Progenitor cell of endocrine pancreas (in vitro differentiated cells): ENCODE measurements at places on chromosomes 13 and 19. TPM values are rescaled to one million over a fixed set of nuclear protein-coding genes. Genes with fewer than 3 reads are reported as not detected.

GRCh38 chr19:32581705-32582179, 752 bp downstream of the PDCD5 start:
- peaks cover 17% of the 10 kb centered on the region for H3K27me3 ChIP-seq
- peak overlapping the region; percentile 89 for H3K4me3 ChIP-seq
- H3K36me3 ChIP-seq = peaks cover 12% of the 10 kb centered on the region
- H3K4me1 ChIP-seq = peaks cover 5% of the 10 kb centered on the region

- peaks cover 11% of the 10 kb centered on the region for H3K4me1 ChIP-seq
- H3K27ac ChIP-seq = no peak overlapping the region
- H3K36me3 ChIP-seq = no peaks in the 10 kb centered on the region
- no peaks in the 10 kb centered on the region for H3K27me3 ChIP-seq
These were observed 109.8 kb downstream of the EFNB2 start for GRCh38 chr13:106425661-106426060.

- no peak overlapping the region for H3K4me3 ChIP-seq
- peak overlapping the region; percentile 90 for H3K27ac ChIP-seq
- no peak for DNase-seq
- H3K27me3 ChIP-seq = no peaks in the 10 kb centered on the region
- H3K36me3 ChIP-seq = peaks cover 15% of the 10 kb centered on the region
These were observed 7.7 kb downstream of the PEAK3 start for GRCh38 chr19:2274185-2274711.

- no peaks in the 10 kb centered on the region for H3K27me3 ChIP-seq
- H3K4me3 ChIP-seq = no peak overlapping the region
- DNase-seq = no peak
- H3K27ac ChIP-seq = no peak overlapping the region
These were observed 88.4 kb downstream of the NALCN start for GRCh38 chr13:101327871-101328270.

- H3K27ac ChIP-seq = no peak overlapping the region
- no peak for DNase-seq
- no peaks in the 10 kb centered on the region for H3K4me1 ChIP-seq
- H3K4me3 ChIP-seq = no peak overlapping the region
These were observed 134.3 kb downstream of the KDM4B start for GRCh38 chr19:5103061-5103701.

GRCh38 chr19:4337906-4338440, 654 bp downstream of the STAP2 start:
- peaks cover 1% of the 10 kb centered on the region for H3K36me3 ChIP-seq
- DNase-seq = no peak
- H3K27ac ChIP-seq = peak overlapping the region; percentile 96
- peak overlapping the region; percentile 89 for H3K4me3 ChIP-seq
- peaks cover 16% of the 10 kb centered on the region for H3K4me1 ChIP-seq
- no peaks in the 10 kb centered on the region for H3K27me3 ChIP-seq

- no peak overlapping the region for H3K27ac ChIP-seq
- no peak for DNase-seq
- peaks cover 7% of the 10 kb centered on the region for H3K4me1 ChIP-seq
- no peak overlapping the region for H3K4me3 ChIP-seq
These were observed 15.8 kb upstream of the ELF1 start for GRCh38 chr13:41034881-41035280.

DNA sequence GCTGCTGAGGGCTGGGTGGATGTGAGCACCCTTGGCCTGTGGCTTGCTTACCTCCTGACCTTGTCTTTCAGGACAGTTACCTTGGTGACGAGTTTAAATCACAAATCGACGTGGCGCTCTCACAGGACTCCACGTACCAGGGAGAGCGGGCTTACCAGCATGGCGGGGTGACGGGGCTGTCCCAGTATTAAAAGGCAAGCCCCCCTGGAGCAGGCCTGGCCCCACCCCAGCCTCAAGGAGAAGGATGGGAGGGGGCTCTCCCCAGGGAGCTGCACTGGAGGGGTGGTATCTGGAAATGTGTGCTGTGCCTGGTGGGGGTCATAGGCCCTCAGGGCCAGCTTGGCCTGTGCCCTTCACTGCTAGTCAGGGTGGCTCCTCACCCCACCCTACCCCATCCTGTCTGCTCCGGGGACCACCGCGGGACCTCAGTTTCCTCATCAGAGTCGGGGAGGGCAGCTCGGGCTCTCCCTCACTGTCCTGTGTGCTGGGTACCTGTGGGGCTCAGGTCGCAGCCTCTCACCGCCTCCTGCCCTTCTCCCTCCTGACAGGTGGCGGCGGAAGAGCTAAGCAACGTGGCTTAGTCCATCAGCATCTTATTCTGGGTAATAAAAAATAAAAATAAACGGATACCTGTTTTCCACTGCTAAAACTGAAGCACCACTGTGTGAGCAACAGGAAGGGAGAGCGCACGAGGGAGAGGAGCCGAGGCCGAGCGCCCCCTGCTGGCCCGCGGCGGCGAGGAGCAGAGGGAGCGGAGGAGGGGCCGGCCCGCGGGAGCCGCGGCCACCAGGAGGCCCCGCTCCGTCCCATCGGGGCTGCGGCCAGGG, 29.8 kb downstream of the CERS1 start:
- no peaks in the 10 kb centered on the region for H3K27me3 ChIP-seq
- DNase-seq = peak; percentile 67
- H3K36me3 ChIP-seq = peaks cover 20% of the 10 kb centered on the region
- no peak overlapping the region for H3K4me3 ChIP-seq
- H3K27ac ChIP-seq = peak overlapping the region; percentile 90

- H3K36me3 ChIP-seq = no peaks in the 10 kb centered on the region
- no peak overlapping the region for H3K27ac ChIP-seq
- no peaks in the 10 kb centered on the region for H3K4me1 ChIP-seq
These were observed 172.4 kb downstream of the VWA8 start for GRCh38 chr13:41788552-41788951.

DNA sequence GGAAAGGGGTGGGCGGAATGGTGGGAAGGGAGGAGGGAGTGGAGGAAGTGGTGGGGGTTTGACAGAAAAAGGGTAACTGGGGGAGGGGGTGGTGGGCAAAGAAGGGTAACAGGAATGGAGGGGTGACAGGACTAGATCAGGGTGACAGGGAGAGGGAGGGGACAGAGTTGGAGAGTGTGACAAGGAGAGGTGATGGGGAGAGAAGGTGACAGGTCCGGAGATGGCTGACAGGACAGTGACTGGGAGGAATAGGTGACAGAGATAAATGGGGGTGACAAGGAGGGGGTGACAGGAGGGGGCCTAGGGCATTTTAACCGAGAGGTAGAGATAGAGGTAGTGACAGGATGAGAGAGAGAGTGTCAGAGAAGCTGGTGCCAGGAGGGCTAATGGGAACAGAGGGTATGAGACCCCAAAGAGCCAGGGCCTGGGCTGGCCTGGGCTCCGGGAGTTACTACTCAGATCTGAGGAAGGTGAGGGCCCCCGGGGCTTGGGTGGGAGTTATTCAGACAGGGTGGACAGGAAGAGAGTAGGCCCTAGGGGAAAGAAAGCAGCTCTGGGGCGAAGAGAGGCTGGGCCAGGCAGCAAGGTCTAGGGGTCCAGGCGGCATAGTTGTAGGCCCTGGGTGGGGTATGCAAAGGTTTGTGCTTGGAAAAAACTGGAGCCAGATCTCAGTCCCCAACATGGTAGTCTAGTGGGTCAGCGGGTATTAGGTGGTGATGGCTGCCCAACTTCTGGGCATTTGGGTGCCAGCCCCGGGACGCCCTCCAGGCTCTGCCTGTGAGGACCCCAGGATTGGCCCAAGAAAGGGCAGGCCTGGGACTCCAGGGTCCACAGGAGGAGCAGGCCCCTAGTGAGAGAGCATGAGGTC, 660 bp downstream of the CIC start:
- H3K4me1 ChIP-seq = peaks cover 22% of the 10 kb centered on the region
- peaks cover 7% of the 10 kb centered on the region for H3K36me3 ChIP-seq
- peak overlapping the region; percentile 91 for H3K27ac ChIP-seq
- no peak overlapping the region for H3K4me3 ChIP-seq
- H3K27me3 ChIP-seq = no peaks in the 10 kb centered on the region

- H3K27ac ChIP-seq = no peak overlapping the region
- H3K4me1 ChIP-seq = peaks cover 4% of the 10 kb centered on the region
- no peak overlapping the region for H3K4me3 ChIP-seq
- no peaks in the 10 kb centered on the region for H3K36me3 ChIP-seq
- peaks cover under 1% of the 10 kb centered on the region for H3K27me3 ChIP-seq
- no peak for DNase-seq
These were observed 10.9 kb downstream of the SLC46A3 start for GRCh38 chr13:28707629-28708427.

DNA sequence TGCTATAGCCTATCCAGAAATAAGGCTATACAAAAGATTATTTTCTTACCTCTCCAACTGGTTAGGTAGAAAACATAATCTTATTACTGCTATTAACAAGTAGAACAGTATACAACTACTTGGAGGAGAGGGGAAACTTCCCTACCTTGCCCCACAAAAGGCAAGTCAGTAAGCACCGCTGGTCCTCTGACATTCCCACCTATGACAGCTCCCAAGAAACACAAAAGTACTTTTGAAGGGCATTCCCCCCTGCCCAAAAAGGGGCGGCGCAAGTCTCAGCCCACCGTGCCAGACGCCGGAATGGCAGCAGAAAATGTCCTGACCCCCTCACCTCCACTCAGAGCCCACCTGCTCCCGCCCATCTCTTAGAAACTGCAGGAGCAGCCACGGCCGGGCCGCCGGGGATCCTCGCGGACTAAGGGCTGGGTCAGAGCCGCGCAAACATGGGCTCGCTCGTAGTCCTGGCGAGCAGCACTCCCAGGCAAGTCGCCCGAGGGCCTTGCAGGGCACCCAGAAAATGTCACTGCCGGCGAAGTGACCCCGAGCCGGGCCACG, 437 bp downstream of the SUCLA2 start:
- no peak for DNase-seq
- H3K36me3 ChIP-seq = peaks cover 4% of the 10 kb centered on the region
- H3K27ac ChIP-seq = peak overlapping the region; percentile 96
- H3K4me3 ChIP-seq = peak overlapping the region; percentile 96

- no peaks in the 10 kb centered on the region for H3K27me3 ChIP-seq
- peak overlapping the region; percentile 84 for H3K27ac ChIP-seq
- H3K4me3 ChIP-seq = peak overlapping the region; percentile 66
These were observed 9.0 kb upstream of the JUND start for GRCh38 chr19:18290302-18291018.

GRCh38 chr13:40016953-40017660, 361.6 kb downstream of the COG6 start:
- no peak overlapping the region for H3K4me3 ChIP-seq
- no peak overlapping the region for H3K27ac ChIP-seq
- no peak for DNase-seq
- no peaks in the 10 kb centered on the region for H3K27me3 ChIP-seq

- no peak overlapping the region for H3K27ac ChIP-seq
- H3K27me3 ChIP-seq = no peaks in the 10 kb centered on the region
- no peak for DNase-seq
- H3K36me3 ChIP-seq = peaks cover 3% of the 10 kb centered on the region
- no peaks in the 10 kb centered on the region for H3K4me1 ChIP-seq
- H3K4me3 ChIP-seq = no peak overlapping the region
These were observed 465.1 kb upstream of the PCDH20 start for GRCh38 chr13:61880578-61881283.

DNA sequence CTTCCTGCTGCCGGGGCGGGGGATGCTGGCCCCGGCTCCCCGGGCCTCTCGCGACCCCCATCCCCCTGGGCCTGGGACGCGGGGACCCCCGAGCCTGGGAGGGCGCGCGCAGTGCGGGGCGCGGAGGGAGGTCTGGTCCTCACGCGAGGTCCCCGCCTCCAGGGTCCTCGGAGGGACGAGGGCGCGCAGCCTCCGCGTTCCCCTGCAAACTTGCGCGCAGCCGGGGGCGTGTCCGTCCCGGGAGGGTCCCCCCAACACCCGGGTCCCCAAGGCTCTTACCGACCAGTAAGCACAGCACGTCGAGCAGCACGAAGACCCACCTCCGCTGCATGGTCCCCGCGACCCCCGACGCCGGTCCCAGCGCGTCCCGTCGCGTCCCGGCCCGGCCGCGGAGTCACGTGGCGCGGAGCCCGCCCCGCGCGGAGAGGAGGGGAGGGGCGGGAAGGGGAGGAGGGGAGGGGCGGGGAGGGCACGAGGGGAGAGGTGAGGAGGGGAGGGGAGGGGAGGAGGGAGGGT, at the start of gene PLPP2:
Gene PLPP2, minus strand, starts transcription at position 398 of the 516 bp plus-strand sequence. Its CDS starts 67 bp downstream, at position 331.
- H3K4me3 ChIP-seq = peak within 1 kb of the TSS; percentile 69
- peaks cover 15% of the 10 kb centered on the region for H3K4me1 ChIP-seq
- H3K27me3 ChIP-seq = peaks cover 29% of the 10 kb centered on the region
- DNase-seq = no peak

DNA sequence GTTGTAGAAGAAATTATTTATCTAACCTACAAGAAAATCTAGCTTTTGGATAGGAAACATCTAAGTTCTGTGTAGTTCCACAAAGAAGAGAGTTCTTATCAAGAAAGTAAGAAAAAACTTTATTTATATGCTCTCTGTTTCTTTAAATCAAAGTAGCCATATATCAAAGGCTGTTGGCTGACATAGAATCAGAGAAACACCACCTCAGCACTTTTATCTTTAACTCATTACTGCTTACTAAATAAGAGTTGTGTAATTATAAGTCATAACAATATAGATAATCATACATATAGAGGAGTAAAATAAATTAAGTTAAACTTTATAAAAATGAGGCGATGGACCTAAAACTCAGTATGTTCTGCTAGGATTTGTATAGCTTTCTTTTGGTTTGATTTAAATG, 570.6 kb downstream of the PCDH17 start:
- H3K36me3 ChIP-seq = no peaks in the 10 kb centered on the region
- no peak overlapping the region for H3K4me3 ChIP-seq
- H3K27ac ChIP-seq = no peak overlapping the region

GRCh38 chr19:18946335-18946734, 5.3 kb upstream of the HOMER3 start:
- no peak overlapping the region for H3K4me3 ChIP-seq
- DNase-seq = no peak
- H3K36me3 ChIP-seq = peaks cover 3% of the 10 kb centered on the region
- peaks cover 5% of the 10 kb centered on the region for H3K27me3 ChIP-seq

- H3K36me3 ChIP-seq = no peaks in the 10 kb centered on the region
- H3K4me1 ChIP-seq = no peaks in the 10 kb centered on the region
- H3K27ac ChIP-seq = no peak overlapping the region
These were observed 2668.2 kb upstream of the PCDH20 start for GRCh38 chr13:64083811-64084210.

DNA sequence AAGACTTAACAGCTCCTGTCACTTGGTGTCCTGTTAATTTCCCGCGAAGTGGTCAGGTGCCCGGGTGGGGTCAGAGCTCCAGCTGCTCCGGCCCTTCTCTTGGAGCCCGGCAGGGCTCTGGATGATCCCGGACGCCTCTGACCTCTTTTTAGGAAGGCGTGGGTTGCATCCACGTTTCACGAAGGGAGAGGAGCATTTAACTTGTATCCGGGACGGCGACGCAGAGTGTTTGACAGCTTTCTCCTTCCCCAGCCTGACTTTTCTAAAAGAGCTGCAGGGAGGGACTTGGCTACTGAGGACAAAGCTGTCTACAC, 656 bp downstream of the ZNF155 start:
- H3K27ac ChIP-seq = peak overlapping the region; percentile 84
- peaks cover 4% of the 10 kb centered on the region for H3K4me1 ChIP-seq
- H3K4me3 ChIP-seq = peak overlapping the region; percentile 99
- H3K27me3 ChIP-seq = no peaks in the 10 kb centered on the region
- no peak for DNase-seq

- H3K36me3 ChIP-seq = no peaks in the 10 kb centered on the region
- peaks cover 53% of the 10 kb centered on the region for H3K27me3 ChIP-seq
- H3K27ac ChIP-seq = no peak overlapping the region
These were observed 419.4 kb downstream of the UQCRFS1 start for GRCh38 chr19:28793391-28794168.

Gene ASF1B
- total RNA-seq = 18.4 TPM in 2 replicates

Gene PALM
- total RNA-seq = 52.4 and 54.3 TPM in 2 replicates

Gene RPS16
- total RNA-seq = 1,449 and 1,510 TPM in 2 replicates

Gene RAD23A
- total RNA-seq = 70.4 and 78.8 TPM in 2 replicates

Gene DACH1
- 34.3 and 37.1 TPM in 2 replicates for total RNA-seq

Gene ZSCAN4
- total RNA-seq = not detected in 2 replicates

Gene FOXA3
- total RNA-seq = 23.5 and 25.4 TPM in 2 replicates

Gene HRC
- total RNA-seq = 1.6 and 2.1 TPM in 2 replicates

Gene SOX21
- total RNA-seq = 44.7 and 61.1 TPM in 2 replicates

Gene POLR2I
- 84.8 and 85.8 TPM in 2 replicates for total RNA-seq
